ENCODE measurements at places on chromosomes 1 and 21. TPM values are rescaled to one million over a fixed set of nuclear protein-coding genes. Genes with fewer than 3 reads are reported as not detected.

Gene TNFRSF4
- total RNA-seq = under 0.01 TPM

Gene GNG4
- not detected for total RNA-seq

Gene PALMD
- total RNA-seq = 0.60 TPM

Gene S100A1
- total RNA-seq = not detected

Gene RAP1GAP
- 0.16 TPM for total RNA-seq

Gene LAMB3
- 32.5 TPM for total RNA-seq

Gene TBX19
- total RNA-seq = 0.63 TPM

Gene ZNF593OS
- not detected for total RNA-seq

Gene IQGAP3
- 3.6 TPM for total RNA-seq

Gene ARMH1
- total RNA-seq = 2.6 TPM

Gene FASLG
- total RNA-seq = not detected

Gene LAPTM5
- under 0.01 TPM for total RNA-seq

Gene EFNA3
- total RNA-seq = 1.1 TPM

Gene LPGAT1
- 16.1 TPM for total RNA-seq

Gene CZIB
- 62.3 TPM for total RNA-seq

Gene CSMD2
- total RNA-seq = 1.7 TPM

Gene JAM2
- total RNA-seq = 1.4 TPM

Gene MROH7
- 1.6 TPM for total RNA-seq

Gene TMEM167B
- total RNA-seq = 30.3 TPM

Gene GCSAML
- total RNA-seq = not detected

All from bronchial smooth muscle cell (primary cell).